Stimulated activated CD4-positive, alpha-beta T cell treated with anti-CD3 and anti-CD28 coated beads, Interleukin-1b, Interleukin-23, amount 100 ng/mL, for 1 hour (primary cell): ENCODE measurements at places on chromosomes 2 and 18.

GRCh38 chr2:33226546-33226945 lies 249.9 kb upstream of the RASGRP3 start:
- DNase-seq, result no peak

- DNase-seq, result no peak
Observed at GRCh38 chr2:6827566-6828298, 38.0 kb downstream of the CMPK2 start.

DNA sequence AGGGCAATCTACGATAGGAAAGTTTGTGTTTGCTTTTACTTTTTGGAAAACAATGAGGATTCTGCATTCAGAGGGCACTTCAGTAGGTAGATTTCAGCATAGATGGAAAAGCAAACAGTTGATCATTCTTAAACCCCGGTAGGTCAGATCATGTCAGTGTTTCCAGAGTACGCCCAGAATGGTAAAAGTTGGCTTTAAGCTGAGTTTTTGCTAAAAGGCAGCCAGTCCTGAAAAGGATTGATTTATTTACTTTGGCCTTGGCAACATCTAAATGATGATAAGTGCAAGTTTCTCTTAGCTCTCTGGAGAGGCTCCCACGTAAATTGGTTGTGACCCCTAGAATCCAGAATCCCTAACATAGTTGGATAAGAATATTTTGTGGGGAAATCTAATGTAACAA lies 168.0 kb downstream of the DIS3L2 start:
- no peak for DNase-seq

DNA sequence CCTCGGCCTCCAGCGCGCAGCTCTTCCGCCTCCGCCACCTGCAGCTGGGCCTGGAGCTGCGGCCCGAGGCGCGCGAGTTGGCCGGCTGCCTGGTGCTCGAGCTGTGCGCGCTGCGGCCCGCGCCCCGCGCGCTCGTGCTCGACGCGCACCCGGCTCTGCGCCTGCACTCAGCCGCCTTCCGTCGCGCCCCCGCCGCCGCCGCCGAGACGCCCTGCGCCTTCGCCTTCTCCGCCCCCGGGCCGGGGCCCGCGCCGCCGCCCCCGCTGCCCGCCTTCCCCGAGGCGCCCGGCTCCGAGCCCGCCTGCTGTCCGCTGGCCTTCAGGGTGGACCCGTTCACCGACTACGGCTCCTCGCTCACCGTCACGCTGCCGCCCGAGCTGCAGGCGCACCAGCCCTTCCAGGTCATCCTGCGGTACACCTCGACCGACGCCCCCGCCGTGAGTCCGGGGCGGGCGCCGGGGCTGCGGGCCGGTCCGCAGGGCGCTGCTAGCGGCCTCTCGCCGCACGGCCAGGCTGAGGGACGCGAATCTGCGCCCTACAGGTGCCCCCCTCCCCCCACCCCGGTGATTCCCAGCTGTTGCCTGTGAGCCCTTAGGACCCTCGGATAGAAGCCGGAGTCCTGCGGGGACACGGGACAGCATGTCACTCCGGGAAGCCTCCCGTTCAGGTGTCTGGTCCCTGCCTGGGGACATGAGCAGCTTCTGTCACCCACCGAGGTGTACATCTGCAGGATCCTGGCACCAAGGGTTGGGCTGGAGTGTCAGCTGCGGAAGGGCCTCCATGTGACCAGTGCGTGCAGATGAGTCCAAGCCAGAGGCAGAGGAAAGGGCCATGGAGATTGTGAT lies 616 bp downstream of the RNPEPL1 start:
- no peak for DNase-seq

DNA sequence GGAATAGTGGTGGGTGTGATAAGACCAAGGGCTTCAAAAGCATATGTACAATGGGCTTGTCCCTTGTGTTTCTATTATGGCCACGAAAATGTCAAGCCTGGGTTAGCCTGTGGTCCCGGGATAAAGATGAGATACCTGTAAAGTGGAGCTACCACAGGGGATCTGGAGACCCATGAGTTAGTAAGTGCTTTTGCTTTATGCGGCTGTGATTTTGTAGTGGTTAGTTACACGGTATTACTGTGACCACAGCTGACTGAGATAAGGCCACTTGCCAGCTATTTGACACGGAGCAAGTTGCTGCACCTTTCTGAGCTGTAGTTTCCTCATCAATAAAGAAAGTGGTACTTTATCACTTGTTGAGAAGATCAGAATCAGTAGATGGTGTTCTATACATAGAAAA lies 99.3 kb downstream of the PRELID3A start:
- DNase-seq, result no peak

DNA sequence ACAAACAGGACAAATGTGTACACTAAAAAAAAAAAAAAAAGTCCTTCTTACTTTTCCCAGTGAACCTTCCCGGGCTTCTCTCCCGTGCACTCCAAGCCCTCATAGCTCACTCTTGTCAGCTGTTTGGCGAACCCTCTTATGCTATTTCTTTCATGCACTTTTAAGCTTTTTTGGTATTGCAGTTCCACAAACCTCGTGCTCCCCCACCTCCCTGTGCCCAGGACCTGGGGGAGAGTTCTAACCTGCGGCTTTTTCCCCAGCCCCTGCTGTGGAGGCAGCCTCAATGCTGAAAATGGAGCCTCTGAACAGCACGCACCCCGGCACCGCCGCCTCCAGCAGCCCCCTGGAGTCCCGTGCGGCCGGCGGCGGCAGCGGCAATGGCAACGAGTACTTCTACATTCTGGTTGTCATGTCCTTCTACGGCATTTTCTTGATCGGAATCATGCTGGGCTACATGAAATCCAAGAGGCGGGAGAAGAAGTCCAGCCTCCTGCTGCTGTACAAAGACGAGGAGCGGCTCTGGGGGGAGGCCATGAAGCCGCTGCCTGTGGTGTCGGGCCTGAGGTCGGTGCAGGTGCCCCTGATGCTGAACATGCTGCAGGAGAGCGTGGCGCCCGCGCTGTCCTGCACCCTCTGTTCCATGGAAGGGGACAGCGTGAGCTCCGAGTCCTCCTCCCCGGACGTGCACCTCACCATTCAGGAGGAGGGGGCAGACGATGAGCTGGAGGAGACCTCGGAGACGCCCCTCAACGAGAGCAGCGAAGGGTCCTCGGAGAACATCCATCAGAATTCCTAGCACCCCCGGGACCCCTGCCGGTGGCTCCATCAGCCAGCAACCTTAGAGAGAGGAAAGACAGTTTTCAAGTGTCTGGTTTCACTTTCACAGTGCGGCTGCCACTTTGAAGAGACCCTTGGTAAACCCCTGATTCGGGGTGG lies 826 bp downstream of the KCNE4 start:
- DNase-seq, result no peak

DNA sequence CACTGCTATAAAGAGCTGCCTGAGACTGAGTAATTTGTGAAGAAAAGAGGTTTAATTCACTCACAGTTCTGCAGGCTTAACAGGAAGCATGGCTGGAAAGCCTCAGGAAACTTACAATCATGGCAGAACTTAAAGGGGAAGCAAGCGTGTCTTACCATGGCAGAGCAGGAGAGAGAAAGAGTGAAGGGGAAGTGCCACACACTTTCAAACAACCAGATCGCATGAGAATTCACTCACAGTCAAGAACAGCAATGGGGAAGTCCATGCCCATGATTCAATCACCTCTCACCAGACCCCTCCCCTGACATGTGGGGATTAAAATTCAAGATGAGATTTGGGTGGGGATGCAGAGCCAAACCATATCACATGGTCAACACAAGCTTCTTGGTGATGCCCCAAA lies 34.7 kb upstream of the CDK5R2 start:
- no peak for DNase-seq

GRCh38 chr2:19059076-19059475 lies 299.3 kb downstream of the OSR1 start:
- no peak for DNase-seq

- no peak for DNase-seq
Observed at GRCh38 chr18:79595876-79596374, 83.7 kb upstream of the CTDP1 start.

- no peak for DNase-seq
Observed at GRCh38 chr2:157935378-157935906, 59.3 kb upstream of the ACVR1 start.
